ENCODE measurements at places on chromosomes 4 and X.

- DNase-seq: no peak
Observed at GRCh38 chrX:151750511-151750910, 16.0 kb downstream of the CNGA2 start.

DNA sequence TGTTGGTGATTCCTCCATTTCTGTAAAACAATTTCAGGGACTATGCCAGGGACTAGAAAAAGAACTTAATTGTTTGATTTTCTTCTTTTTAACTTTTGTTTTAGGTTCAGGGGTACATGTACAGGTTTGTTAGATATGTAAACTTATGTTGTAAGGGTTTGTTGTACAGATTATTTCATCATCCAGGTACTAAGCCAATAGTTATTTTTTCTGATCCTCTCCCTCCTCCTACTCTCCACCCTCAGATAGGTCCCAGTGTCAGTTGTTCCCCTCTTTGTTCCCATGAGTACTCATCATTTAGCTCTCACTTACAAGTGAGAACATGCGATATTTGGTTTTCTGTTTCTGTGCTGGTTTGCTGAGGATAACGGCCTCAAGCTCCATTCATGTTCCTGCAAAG lies 70.8 kb upstream of the BOD1L1 start:
- no peak for DNase-seq

DNA sequence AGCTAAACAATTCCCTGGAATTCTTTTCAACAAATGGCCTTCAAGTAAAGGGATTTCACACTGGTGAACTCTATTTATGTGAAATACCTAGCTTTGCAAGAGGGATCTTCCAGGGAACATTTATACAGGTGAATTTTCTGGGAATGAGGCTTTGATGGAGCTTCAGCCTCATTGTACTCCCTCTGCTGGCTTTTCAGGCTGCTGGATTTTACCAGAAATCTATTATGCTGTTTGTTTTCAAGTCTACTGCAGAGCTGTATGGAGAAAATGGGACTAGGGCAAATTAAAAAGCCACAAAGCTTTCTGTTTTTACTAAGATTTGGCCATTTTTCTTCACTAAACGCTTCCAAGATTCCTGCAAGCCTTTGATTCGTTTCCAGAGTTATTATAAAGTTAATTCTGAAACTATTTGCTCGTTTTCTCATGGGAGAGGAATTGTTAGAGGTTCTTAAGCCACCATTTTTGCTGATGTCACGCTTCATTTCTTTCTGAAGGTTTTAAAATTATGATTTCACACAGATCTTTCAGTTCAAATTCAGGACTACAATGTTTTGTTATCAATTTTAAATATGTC lies 31.6 kb downstream of the KDM6A start:
- DNase-seq: no peak

DNA sequence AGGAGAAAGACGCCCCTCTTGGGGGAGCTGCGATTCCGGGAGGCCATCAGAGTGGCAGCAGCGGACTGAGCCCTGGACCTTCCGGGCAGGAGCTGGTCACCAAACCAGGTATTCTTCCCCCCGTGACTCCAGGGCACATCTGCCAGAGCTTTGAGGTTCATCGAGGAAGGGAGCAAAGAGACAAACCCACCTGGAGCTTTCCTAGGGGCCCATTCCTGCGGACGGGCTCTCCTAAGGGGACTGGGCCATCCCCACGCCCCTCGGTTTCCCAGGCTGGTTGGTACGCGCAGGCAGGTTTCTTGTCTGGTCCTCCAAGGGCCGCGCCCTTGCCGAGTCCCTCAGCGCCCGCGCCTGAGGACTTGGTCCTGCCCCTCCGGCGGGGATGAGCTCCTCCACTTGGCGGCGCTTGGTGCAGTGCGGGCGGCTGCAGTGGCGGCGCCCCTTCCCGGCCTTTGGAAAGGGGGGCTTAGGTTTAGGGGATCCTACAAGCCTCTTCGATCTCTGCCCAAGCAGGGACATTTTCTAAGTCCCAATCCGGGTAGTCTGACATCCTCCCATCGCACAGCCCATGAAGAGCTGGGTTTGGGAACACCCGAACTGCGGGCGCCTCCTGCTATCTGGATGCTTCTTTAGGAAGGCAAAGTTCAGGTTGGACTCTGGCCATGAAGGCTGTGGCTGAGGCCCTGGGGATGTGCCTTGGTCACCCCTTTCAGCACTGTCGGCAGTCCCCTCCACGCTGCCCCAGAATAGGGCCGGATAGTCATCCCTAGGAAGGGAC lies 538 bp downstream of the STBD1 start:
- no peak for DNase-seq

GRCh38 chrX:16838202-16839066 lies 31.7 kb downstream of the RBBP7 start:
- peak; percentile 25 for DNase-seq

DNA sequence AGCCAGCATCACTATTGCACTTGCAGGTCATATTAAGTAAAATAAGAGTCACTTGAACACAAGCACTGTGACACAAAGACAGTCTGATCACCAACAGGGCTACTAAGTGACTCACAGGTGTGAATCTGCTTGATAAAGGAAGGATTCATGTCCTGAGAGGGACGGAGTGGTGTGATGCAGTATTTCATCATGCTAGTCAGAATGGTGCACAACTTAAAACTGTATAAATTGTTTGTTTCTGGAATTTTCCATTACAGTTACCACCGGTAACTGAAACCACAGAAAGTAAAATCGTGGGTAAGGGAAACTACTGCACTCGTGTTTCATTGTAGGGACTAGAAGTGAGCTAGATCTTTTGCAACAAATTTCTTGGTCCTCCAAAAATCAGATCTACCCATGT lies 109.7 kb downstream of the ELOVL6 start:
- no peak for DNase-seq

- DNase-seq: no peak
Observed at GRCh38 chr4:107008115-107008514, 28.0 kb downstream of the DKK2 start.

- DNase-seq: no peak
Observed at GRCh38 chrX:139816204-139816603, 108.2 kb upstream of the MCF2 start.
